T1000 (cell line): ENCODE measurements at places on chromosomes 1 and 21.

DNA sequence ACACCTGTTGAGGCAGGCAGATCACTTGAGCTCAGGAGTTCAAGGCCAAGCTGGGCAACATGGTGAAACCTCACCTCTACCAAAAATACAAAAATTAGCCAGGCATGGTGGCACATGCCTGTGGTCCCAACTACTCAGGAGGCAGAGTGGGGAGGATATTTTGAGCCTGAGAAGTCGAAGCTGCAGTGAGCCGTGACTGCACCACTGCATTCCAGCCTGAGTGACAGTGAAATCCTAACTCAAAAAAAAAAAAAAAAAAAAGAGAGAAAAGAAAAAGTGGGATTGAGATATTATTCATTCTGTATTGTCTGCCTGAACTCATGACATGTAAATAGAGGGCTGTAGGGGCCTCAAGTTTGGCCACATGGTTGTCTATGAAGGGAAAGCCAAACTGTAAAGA lies 37.3 kb downstream of the WNT2B start:
- no peak for DNase-seq

- DNase-seq = no peak
Observed at GRCh38 chr1:71413441-71414175, 332.8 kb upstream of the ZRANB2 start.

DNA sequence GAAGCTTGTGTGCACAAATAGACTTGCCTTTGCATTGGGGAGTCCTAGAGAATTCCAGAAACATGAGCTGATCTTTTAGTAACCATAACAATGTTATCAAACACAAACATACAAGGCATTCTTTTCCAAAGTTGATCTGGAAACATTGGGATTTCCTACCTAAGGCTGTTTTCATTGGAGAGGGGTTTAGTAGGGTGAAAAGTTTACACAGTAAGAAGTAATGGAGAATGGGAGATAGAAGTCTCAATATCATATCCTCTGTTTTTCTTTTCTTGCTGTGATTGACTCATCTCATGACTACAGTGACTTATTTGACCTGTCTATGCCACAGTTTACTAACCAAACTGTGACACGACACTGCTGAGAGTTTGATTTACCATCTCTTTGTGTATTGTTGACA lies 65.6 kb upstream of the PLA2G4A start:
- DNase-seq = no peak

DNA sequence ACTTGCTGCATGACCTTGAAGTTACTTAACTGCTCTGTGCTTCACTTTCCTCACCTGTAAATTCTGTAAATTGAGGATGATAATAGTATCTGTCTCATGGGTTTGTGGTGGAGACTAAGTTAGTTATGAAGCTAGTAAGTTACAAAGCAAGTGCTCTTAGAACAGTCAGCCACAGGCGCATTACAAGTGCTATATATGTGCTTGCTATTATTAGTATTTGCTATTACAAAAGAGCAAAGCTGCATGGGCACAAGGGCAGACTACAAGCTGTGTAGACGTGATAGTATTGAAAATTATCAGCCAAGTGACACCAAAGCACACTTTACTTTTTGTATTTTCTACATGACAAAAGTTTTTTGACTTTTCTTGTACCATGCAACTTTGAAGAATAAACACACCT lies 150.9 kb upstream of the CTTNBP2NL start:
- no peak for DNase-seq

GRCh38 chr1:189970331-189971230 lies 507.1 kb downstream of the BRINP3 start:
- no peak for DNase-seq

- DNase-seq = no peak
Observed at GRCh38 chr1:17186216-17186909, 18.6 kb upstream of the PADI1 start.
